Stimulated activated CD4-positive, alpha-beta T cell treated with anti-CD3 and anti-CD28 coated beads, Interleukin-15, amount 100 ng/mL, for 1 hour (primary cell): ENCODE measurements at places on chromosomes 16 and 17.

GRCh38 chr16:70608521-70608920 lies 37.8 kb upstream of the IL34 start:
- no peak for DNase-seq

- no peak for DNase-seq
Observed at GRCh38 chr16:70800311-70800710, 647 bp downstream of the VAC14 start.

- no peak for DNase-seq
Observed at GRCh38 chr17:47696717-47697642, 3.0 kb downstream of the TBKBP1 start.

DNA sequence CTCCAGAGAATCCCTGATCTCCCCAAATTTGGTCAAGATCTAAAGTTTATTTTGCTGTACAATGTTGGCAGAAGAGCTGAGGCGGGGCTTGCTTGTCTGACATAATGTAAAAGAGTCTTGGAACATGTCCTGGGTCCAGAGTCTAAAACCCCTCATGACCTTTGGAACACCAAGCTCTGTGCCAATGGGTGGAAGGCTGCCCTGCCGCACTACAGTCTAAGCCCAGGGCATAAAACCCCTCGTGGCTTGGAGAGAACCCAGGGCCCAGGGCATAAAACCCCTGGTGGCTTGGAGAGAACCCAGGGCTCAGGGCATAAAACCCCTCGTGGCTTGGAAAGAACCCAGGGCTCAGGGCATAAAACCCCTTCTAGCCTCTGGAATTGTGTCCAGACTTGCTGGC lies 36.7 kb downstream of the CCDC57 start:
- DNase-seq = no peak

DNA sequence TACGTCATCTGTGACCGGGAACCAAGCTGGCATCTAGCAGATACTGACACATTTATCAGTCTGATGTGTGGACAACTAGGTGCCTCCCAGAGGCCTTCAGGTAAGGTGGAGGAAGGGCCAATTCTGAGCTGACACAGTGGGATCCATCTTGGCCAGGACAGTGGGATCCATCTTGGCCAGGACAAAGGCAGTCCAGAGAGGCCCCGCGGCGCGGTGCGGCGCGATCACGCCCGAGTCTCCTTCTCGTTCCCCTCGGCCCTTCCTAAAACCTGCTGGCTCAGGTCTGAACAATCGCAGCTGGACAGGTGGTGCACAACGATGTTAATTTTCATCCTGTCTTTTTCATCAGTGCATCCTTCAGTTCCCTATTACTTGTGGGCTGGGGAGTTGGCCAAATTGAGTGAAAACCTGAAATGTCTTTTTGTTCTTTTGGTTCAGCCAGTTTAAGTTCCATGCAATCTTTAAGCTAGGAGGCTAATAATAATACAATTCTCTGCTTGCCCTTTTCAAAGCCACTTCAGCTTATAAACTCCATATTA lies 486 bp upstream of the WSB1 start:
- DNase-seq = no peak

DNA sequence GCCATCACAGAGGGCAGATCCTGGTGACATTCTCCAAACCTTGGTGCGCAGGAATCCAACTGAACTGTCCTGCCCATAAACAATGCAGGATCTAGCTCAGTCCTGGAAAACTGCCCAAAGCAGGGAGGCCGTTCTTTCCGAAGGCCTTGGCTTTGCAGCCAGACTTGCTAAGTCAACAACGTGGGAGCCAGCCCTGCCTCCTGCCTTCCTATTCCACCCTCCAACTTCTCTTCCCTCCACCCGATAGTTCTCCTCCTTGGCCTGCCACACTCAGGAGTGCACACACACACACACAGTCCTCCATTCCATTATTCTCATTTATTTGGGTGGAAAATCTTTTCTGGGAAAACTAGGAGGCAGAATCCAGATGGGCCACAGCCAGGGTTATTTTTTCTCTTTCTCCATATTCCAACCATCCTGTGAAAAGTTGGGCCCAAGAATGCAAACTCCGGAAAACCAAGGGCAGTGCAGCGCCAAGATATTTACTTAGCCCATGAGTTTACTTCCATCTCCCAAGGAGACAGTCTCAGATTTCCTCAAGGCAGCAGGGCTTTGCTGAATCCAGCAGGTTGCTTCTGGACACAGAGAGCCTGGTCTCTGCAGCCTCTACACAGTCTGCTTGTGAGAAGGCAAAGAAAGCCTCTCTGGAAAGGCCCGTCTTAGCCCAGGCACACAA lies 15.8 kb downstream of the COPRS start:
- DNase-seq = no peak

- no peak for DNase-seq
Observed at GRCh38 chr17:57294629-57295501, 38.5 kb downstream of the MSI2 start.

DNA sequence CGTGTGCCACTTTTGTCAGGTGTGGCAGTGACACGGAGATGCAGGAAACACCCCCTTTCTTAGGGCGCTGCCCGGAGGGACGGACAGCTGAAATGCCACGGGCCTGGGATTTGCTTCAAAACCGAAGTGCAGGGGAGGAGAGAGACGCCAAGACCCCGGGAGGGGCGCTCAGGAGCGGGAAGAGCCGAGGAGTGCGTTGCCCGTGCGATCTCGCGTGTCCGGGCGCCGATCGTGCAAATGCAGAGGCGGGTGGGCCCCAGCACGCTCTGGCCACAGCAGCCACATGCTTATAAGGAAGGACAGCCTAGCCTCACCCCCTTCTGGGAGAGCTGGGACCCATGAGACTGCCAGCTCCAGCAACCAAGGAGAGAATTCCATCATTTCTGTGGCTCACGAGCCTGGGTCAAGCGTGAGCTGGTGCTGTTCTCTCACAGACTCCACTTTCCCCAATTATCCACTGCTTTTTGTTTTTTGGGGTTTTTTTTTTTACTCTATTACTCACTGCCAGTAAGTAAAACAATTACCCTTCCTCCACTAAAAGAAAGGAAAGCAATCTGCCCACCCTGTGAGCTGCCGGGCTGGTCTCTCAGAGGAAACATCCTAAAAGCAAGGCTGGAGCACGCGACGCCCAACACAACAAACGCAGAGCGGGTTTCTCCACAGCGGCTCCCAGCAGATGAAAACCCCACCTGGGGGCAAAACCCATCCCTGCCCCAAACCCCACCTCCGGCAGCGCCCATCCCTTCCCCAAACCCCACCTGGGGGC lies 27.2 kb upstream of the C16orf95 start:
- no peak for DNase-seq

GRCh38 chr16:63361032-63361624 lies 1324.9 kb upstream of the CDH8 start:
- DNase-seq = no peak

DNA sequence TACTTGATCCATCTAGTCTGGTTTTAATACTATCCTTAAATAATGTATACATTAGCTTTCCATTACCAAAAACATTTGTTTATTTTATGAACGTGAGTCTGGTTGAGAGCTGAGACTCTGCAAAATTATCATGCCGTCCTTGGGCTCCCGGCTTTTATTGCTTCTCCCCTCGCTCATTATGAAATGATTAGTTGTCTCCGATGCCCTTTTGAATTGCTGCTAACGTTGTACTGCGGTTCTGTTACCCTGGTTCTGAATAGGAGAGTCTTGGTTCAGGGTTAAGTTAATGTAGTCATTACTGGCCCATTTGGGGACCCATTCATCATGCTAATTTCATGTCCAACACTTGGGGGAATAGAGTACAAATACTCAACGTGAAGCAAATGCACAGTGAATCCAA lies 12.8 kb downstream of the XYLT1 start:
- DNase-seq = no peak

DNA sequence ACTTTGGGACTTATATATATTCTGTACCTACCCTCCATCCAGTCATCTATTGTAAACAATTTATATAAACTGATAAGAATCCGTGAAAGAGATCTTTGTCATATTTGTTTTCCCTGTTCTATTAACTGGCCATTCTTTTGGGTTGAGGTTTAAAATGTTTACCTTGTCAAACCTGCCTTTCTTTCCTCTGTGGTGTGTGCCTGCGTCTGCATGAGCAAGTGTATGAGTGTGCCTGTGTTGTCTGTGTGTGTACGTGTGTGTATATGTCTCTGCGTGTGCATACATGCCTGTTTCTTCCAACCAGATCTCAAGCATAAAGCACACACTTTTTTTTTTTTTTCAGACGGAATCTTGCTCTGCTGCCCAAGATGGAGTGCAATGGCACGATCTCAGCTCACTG lies 201.5 kb downstream of the C16orf95 start:
- DNase-seq = no peak

- no peak for DNase-seq
Observed at GRCh38 chr16:87891764-87892163, 22.5 kb upstream of the SLC7A5 start.
